Peyer's patch (tissue), 4 donors: ENCODE measurements at places on chromosomes 6 and 20. TPM values are rescaled to one million over a fixed set of nuclear protein-coding genes. Genes with fewer than 3 reads are reported as not detected.

- H3K27ac ChIP-seq, result no peak overlapping the region
- no peaks in the 10 kb centered on the region for H3K36me3 ChIP-seq
- H3K4me3 ChIP-seq, result no peak overlapping the region
- H3K27me3 ChIP-seq, result no peaks in the 10 kb centered on the region
Measured at GRCh38 chr6:147947521-147947920, 395.1 kb upstream of the SASH1 start.

GRCh38 chr6:117157448-117157847 lies 107.9 kb upstream of the VGLL2 start:
- no peak overlapping the region for H3K4me3 ChIP-seq
- no peak overlapping the region for H3K27ac ChIP-seq
- H3K27me3 ChIP-seq, result no peaks in the 10 kb centered on the region
- no peaks in the 10 kb centered on the region for H3K4me1 ChIP-seq
- H3K36me3 ChIP-seq, result no peaks in the 10 kb centered on the region
- no peak for DNase-seq

- DNase-seq, result no peak
- no peak overlapping the region for H3K27ac ChIP-seq
- H3K4me1 ChIP-seq, result no peaks in the 10 kb centered on the region
- H3K36me3 ChIP-seq, result no peaks in the 10 kb centered on the region
Measured at GRCh38 chr6:37966801-37967200, 147.3 kb downstream of the ZFAND3 start.

DNA sequence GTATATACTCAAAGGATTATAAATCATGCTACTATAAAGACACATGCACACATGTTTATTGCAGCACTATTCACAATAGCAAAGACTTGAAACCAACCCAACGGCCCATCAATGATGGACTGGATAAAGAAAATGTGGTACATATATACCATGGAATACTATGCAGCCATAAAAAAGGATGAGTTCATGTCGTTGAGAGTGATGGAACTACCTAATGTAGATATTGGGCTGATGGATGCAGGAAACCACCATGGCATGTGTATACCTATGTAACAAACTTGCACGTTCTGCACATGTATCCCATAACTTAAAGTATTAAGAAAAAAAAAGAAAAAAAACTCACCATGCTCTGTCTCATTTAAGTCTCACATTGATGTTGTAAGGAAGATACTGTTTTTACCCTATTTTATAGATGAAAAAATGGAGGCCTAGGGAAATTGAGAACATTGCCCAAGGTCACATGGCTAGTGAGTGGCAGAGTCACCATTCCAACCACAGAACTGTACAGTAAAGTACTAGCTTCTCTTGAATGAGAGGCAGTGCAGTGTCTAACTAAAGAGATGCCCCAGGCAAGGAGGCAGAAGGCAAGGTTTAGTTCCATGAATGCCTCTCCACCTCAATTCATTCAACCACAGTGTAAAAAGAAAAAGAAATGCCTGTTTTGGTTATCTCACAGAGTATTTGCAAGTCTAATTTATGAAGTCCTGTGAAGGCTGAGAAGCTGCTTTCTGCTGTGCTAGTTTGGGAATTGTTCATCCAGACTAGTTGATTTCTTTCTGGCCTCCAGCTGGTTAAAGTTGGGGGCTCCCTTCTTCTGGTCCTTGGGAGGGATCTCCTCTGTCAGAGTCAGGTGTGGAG lies 68.2 kb downstream of the FIG4 start:
- no peak overlapping the region for H3K4me3 ChIP-seq
- DNase-seq, result no peak
- no peaks in the 10 kb centered on the region for H3K4me1 ChIP-seq
- H3K27ac ChIP-seq, result no peak overlapping the region
- no peaks in the 10 kb centered on the region for H3K27me3 ChIP-seq

DNA sequence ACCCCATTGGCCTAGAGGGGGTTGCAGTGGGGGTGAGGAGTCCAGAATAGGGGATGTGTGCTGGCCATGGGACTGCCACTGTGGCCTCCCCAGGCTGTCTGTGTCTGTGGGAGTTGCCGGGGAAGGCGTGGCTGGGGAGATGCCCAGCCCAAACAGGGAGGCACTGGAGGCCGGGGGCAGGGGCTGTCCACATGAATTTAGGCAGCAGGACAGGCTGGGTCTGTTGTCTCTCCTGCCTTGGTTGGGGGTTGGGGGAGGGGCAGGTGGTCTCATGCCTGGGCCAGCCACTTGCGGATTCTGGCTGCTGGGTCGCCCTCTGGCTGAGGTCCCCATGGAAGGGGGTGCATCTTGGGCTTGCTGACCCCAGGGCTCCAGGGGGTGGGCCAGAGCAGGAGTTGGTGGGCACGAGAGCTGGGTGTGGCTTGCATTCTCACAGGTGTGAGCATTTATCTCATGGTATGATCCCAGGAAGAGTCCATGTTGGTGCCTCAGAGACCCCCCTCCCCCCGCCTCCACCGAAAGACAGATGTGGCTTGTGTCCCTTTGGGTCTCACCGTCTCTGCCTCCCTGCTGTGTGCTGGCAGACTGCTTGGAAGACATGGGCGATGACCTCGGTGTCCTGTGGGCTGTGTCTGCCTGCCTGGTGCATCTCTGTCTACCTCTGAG lies 4.0 kb downstream of the SOX18 start:
- peaks cover 39% of the 10 kb centered on the region for H3K27me3 ChIP-seq
- peaks cover 39% of the 10 kb centered on the region for H3K4me1 ChIP-seq
- DNase-seq, result no peak
- H3K36me3 ChIP-seq, result no peaks in the 10 kb centered on the region
- no peak overlapping the region for H3K4me3 ChIP-seq

- no peaks in the 10 kb centered on the region for H3K4me1 ChIP-seq
- H3K27ac ChIP-seq, result no peak overlapping the region
- DNase-seq, result no peak
- H3K4me3 ChIP-seq, result no peak overlapping the region
- no peaks in the 10 kb centered on the region for H3K36me3 ChIP-seq
Measured at GRCh38 chr6:85079761-85080160, 315.4 kb upstream of the TBX18 start.

The HNF4A gene
- 76.7 TPM for total RNA-seq

The COL12A1 gene
- 53.1 TPM for total RNA-seq

The GGTLC1 gene
- total RNA-seq, result not detected

The PKIB gene
- 48.6 TPM for total RNA-seq
